Ascending aorta (tissue), 2 donors: ENCODE measurements at places on chromosomes 16 and 17.
A peak's percentile ranks its signal among the peaks of the same experiment; 100 is the strongest.

GRCh38 chr17:7138800-7139381 is 24.3 kb upstream of the ASGR2 start:
- H3K27ac ChIP-seq: no peak overlapping the region
- H3K27me3 ChIP-seq: no peaks in the 10 kb centered on the region
- no peaks in the 10 kb centered on the region for H3K4me1 ChIP-seq
- H3K4me3 ChIP-seq: no peak overlapping the region
- no peaks in the 10 kb centered on the region for H3K36me3 ChIP-seq

GRCh38 chr17:66663041-66663606 is 171.8 kb upstream of the CACNG5 start:
- H3K36me3 ChIP-seq: no peaks in the 10 kb centered on the region
- no peak overlapping the region for H3K27ac ChIP-seq
- H3K27me3 ChIP-seq: no peaks in the 10 kb centered on the region
- DNase-seq: no peak
- no peaks in the 10 kb centered on the region for H3K4me1 ChIP-seq

DNA sequence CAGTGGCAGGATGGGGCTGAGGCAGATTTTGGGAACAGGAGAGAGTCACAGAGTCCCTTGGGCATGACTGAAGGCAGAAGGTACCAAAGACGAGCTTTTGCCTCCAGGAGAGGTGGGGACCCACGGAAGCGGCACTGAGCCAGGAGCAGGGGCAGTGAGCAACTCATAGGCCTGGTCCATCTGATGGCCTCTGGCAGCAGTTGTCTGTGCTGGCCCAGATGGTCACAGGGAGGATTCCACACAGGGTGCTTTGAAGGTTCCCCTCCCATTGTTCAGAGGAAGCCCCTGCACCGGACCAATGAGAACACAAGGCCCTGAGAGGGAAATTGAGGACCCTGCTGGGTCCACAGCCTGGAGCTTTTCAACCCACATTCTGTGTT is 360.3 kb upstream of the TNRC6C start:
- no peak overlapping the region for H3K27ac ChIP-seq
- H3K36me3 ChIP-seq: no peaks in the 10 kb centered on the region

DNA sequence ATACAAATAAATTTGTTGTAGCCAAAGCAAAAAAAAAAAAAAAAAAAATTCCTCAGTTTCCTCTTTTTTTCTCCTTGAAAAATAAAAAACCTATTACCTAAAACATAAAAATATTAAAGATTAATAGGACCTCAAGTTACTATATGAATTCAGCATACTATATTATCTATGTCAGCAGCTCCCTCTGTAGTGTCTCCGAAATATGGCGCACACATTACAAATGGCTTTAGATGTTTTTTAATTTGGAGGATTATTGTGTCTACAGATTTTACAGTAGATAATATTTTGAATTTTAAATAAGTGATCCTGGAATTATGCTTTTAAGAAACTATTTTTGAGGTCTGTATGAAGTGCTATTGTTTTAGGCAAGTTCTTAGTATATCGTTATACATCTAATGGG is 94.4 kb downstream of the NLK start:
- H3K27me3 ChIP-seq: no peaks in the 10 kb centered on the region
- no peak overlapping the region for H3K27ac ChIP-seq
- H3K36me3 ChIP-seq: peaks cover 12% of the 10 kb centered on the region
- H3K4me3 ChIP-seq: no peak overlapping the region
- no peak for DNase-seq

- no peaks in the 10 kb centered on the region for H3K4me1 ChIP-seq
- DNase-seq: no peak
- H3K27ac ChIP-seq: no peak overlapping the region
- no peaks in the 10 kb centered on the region for H3K36me3 ChIP-seq
These were observed 31.1 kb upstream of the SLC47A1 start for GRCh38 chr17:19502517-19502916.

DNA sequence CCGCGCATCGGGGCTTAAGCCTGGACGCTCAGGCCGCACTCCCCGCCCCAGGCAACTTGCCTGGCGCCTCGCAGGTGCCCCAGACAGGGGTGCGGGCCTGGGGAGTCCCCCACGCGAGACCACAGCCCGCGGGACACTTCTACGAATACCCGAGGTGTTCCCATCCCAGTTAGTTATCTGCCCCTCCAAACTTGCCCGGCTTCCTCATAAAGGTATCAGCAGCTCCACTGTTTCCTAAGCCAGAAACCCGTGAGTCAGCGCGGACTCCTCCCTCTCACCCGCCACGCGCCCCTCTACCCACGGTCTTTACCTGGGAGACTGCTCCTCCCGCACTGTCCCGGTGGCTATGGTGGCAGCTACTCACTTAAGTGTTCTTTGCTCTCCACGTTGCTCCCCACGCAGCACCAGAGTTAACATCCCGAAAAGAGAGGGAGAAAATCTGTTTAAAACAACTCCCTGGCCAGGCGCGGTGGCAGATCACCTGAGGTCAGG is 1.0 kb upstream of the CREBBP start:
- H3K27ac ChIP-seq: no peak overlapping the region
- H3K4me1 ChIP-seq: peaks cover 17% of the 10 kb centered on the region
- DNase-seq: peak; percentile 62
- no peaks in the 10 kb centered on the region for H3K36me3 ChIP-seq
- no peaks in the 10 kb centered on the region for H3K27me3 ChIP-seq

DNA sequence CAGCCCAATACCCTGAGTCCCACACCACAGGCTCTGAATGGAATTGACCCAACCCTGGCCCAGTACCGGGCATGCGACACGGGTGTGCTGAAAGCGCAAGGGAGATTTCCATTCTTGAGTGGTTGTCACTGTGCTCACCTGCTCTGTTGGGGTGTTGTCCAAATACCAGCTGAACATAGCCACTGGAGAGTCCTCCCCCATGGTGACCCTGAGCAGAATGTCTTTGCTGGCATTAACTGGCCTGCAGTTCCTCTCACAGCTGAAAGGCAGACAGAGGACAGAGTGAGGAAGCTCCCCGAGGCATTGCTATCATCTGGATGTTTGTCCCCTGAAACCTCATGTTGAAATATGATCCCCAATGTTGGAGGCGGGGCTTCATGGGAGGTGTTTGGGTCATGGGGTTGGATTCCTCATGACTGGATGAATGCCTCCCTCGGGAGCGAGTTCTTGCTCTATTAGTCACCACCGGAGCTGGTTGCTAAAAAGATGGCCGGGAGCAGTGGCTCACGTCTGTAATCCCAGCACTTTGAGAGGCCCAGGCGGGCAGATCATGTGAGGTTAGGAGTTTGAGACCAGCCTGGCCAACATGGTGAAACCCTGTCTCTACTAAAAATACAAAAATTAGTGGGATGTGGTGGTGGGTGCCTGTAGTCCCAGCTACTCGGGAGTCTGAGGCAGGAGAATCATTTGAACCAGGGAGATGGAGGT is 57.3 kb upstream of the BCO1 start:
- H3K27ac ChIP-seq: peak overlapping the region; percentile 79
- H3K27me3 ChIP-seq: no peaks in the 10 kb centered on the region
- no peaks in the 10 kb centered on the region for H3K36me3 ChIP-seq
- peak; percentile 48 for DNase-seq
- H3K4me1 ChIP-seq: peaks cover 10% of the 10 kb centered on the region
- H3K4me3 ChIP-seq: no peak overlapping the region

DNA sequence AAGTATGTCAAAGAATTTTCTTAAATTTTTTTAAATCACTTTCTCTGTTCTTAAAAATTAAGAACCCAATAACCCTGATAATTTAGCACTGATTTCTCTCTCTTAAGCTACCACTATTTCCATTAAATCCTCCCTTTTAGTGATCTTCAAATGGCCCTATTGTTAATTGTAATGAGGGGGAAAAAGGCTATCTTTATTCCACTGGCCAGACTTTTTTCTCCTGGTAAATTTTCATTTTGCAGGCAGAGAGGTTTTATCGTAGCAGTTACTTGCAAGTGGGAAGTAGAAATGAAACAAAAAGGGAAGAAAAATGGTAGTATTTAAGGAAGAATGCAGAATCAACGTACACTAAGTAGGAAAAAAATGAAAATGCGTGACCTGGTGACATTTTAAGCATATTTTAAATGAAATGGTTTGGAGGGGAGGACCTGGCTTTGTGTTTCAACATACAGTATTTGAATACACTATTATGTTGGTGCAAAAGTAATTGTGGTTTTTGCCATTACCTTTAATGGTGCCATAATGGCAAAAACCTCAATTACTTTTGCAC is 224.9 kb downstream of the TANC2 start:
- no peak overlapping the region for H3K4me3 ChIP-seq
- H3K27ac ChIP-seq: no peak overlapping the region
- H3K4me1 ChIP-seq: peaks cover 3% of the 10 kb centered on the region
- no peaks in the 10 kb centered on the region for H3K36me3 ChIP-seq
- DNase-seq: no peak

- no peaks in the 10 kb centered on the region for H3K27me3 ChIP-seq
- H3K27ac ChIP-seq: no peak overlapping the region
- DNase-seq: no peak
- H3K36me3 ChIP-seq: no peaks in the 10 kb centered on the region
These were observed 1.4 kb upstream of the CNEP1R1 start for GRCh38 chr16:50023641-50024040.

GRCh38 chr17:2034806-2035540 is 5.0 kb downstream of the DPH1 start:
- DNase-seq: no peak
- no peak overlapping the region for H3K27ac ChIP-seq
- H3K27me3 ChIP-seq: no peaks in the 10 kb centered on the region
- H3K4me1 ChIP-seq: peaks cover 7% of the 10 kb centered on the region

GRCh38 chr17:69231521-69231920 is 2.9 kb upstream of the ABCA10 start:
- H3K4me3 ChIP-seq: no peak overlapping the region
- H3K4me1 ChIP-seq: no peaks in the 10 kb centered on the region
- no peaks in the 10 kb centered on the region for H3K36me3 ChIP-seq

- H3K27ac ChIP-seq: no peak overlapping the region
- no peak for DNase-seq
- no peak overlapping the region for H3K4me3 ChIP-seq
These were observed 137.5 kb downstream of the CCDC182 start for GRCh38 chr17:57607553-57608120.

DNA sequence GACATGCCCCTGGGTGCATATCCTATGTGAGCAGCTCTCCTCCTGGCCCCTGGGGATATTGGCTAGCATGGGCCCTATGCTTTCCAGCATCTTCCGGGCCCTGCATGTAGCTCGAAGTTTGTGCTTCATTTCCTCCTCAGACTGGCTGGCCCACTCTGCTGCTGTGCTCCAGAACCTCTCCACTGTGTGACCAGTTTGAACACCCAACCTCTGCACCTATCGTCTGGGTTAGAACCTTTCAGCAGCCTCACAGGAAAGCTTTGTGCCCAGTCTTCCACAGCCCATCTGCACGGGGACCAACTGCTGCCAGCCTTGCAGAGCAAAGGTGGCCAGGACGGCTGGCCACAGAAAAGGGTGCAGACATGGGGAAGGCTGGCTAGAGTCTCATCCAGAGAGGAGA is 10.2 kb upstream of the CLEC18B start:
- no peak for DNase-seq
- H3K27ac ChIP-seq: no peak overlapping the region
- no peaks in the 10 kb centered on the region for H3K36me3 ChIP-seq
- no peaks in the 10 kb centered on the region for H3K4me1 ChIP-seq
- no peak overlapping the region for H3K4me3 ChIP-seq

DNA sequence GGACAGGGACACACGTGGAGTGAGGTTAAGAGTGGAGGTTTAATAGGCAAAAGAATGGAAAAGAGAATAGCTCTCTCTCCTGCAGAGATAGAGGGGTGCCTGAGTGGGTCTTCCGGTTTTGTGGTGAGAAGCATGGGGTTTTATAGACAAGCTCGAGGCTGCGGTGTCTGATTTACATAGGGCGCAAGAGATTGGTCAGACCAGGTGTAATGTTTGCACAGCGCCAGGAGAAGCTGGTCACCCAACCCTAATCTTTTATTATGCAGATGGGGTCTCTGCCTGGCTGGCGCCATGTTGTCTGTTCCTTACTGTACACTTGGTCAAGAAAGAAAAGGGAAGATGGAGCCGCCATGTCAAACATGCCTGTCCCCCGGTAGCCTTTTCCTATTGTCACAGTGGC is 44.5 kb upstream of the MLYCD start:
- no peaks in the 10 kb centered on the region for H3K36me3 ChIP-seq
- no peak overlapping the region for H3K27ac ChIP-seq
- no peak for DNase-seq
- no peak overlapping the region for H3K4me3 ChIP-seq
- no peaks in the 10 kb centered on the region for H3K4me1 ChIP-seq
- H3K27me3 ChIP-seq: no peaks in the 10 kb centered on the region

GRCh38 chr17:62630365-62631085 is 3.1 kb downstream of the MRC2 start:
- H3K4me3 ChIP-seq: peak overlapping the region; percentile 68
- peak overlapping the region; percentile 83 for H3K27ac ChIP-seq
- no peaks in the 10 kb centered on the region for H3K27me3 ChIP-seq
- H3K36me3 ChIP-seq: peaks cover 3% of the 10 kb centered on the region

DNA sequence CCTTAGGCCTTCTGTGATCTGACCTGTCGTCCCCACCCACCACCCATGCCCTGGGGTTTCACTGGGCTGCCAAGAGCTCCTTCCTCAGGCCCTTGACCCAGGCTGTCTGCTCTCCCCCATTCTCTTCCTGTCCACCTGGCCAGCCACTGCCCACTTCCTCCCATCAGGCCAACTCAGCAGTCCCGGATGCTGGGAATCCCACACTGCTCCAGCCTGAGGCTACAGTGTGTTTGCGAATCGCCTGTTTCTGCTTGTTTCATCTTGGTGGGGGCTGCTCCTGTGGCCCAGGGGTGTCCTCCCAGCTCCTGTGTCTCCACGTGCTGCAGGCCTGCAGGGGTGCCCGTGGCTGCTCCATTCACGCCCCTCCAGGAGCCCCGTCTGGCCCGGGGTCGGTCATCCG is 839 bp upstream of the METRN start:
- H3K27ac ChIP-seq: no peak overlapping the region
- peaks cover 6% of the 10 kb centered on the region for H3K27me3 ChIP-seq
- H3K4me3 ChIP-seq: no peak overlapping the region
- peaks cover 10% of the 10 kb centered on the region for H3K4me1 ChIP-seq
- no peak for DNase-seq

- H3K27me3 ChIP-seq: no peaks in the 10 kb centered on the region
- no peak overlapping the region for H3K27ac ChIP-seq
- no peaks in the 10 kb centered on the region for H3K4me1 ChIP-seq
- no peak overlapping the region for H3K4me3 ChIP-seq
- no peaks in the 10 kb centered on the region for H3K36me3 ChIP-seq
These were observed 13.3 kb downstream of the RFFL start for GRCh38 chr17:35050170-35050569.

DNA sequence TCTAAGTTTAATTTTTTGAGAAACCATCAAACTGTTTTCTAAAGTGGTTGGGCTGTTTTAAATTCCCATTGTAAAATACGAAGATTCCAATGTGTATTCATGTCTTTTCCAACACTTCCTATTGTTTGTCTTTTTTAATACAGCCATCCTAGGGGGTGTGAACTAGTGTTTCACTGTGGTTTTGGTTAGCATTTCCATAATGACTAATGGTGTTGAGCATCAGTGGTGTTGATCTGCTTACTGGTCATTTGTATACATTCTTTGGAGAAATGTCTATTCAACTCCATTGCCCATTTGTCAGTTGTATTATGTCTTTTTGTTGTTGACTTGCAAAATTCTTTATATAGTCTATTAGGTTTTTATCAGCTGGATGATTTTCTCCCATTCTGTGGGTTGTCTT is 239.2 kb upstream of the AXIN2 start:
- H3K4me3 ChIP-seq: no peak overlapping the region
- H3K36me3 ChIP-seq: no peaks in the 10 kb centered on the region
- H3K27me3 ChIP-seq: no peaks in the 10 kb centered on the region
- H3K4me1 ChIP-seq: no peaks in the 10 kb centered on the region
